ENCODE measurements at places on chromosomes 1 and 21.

DNA sequence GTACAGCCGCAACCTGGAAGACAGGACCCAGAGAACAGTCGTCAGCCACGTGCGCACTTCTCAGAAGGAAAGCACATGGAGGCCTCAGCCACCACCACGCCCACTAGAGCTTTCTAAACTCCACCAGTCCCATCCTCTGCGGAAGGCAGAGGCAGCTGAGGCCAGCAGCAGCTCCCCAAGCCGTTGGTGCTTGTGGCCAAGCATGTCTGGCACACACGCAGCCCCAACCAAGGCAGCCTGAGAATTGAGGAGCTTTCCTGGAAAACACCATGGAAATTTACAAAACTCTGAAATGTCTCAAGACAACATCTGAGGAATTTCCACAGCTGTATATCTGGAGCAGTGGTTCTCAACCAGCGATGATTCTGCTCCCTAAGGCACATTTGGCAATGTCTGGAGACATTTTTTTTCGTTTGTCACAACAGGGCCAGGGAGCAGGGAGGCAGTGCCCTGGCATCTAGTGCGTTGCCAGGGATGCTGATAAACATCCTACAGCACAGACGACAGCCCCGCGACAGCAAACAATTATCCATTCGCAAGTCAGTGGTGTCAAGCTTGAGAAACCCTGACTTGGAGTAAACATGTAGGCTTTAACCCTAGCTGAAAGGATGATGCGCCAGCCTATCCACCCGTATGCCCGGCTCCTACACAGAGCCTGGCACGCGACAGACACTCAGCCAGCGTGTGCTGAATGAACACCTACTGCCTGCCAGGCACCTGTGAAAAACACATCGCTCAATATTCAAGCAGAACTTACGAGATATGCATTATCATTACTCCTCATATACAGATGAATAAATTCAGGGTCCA is 24.7 kb downstream of the NPHP4 start:
- DNase-seq = peak; percentile 75

DNA sequence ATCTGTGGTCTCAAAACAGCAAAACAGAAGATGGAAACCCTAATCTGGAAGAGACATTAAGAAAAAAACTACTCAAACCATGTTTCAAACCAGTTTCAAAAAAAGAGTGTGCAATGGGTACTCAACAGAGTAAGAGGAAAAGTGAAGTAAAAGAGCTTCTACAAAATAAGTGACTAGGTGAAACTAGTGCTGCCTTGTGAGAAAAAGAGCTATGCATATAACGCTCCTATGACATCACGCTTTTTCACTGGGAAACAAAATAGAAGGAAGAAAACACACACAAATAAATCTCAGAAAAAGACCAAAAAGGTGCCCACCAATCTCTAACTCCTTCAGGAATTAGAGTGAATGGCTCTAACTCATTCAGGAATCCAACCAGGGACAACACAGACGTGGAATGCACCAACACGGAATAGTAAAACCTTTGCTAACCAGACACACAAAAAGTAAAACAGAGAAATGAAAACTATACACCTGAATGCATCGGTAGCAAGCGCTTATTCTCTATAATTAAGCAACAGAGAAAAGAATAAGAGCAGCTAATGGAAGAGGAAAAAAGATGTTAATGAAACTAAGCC is 1.3 kb downstream of the FOXJ3 start:
- DNase-seq = peak; percentile 4

DNA sequence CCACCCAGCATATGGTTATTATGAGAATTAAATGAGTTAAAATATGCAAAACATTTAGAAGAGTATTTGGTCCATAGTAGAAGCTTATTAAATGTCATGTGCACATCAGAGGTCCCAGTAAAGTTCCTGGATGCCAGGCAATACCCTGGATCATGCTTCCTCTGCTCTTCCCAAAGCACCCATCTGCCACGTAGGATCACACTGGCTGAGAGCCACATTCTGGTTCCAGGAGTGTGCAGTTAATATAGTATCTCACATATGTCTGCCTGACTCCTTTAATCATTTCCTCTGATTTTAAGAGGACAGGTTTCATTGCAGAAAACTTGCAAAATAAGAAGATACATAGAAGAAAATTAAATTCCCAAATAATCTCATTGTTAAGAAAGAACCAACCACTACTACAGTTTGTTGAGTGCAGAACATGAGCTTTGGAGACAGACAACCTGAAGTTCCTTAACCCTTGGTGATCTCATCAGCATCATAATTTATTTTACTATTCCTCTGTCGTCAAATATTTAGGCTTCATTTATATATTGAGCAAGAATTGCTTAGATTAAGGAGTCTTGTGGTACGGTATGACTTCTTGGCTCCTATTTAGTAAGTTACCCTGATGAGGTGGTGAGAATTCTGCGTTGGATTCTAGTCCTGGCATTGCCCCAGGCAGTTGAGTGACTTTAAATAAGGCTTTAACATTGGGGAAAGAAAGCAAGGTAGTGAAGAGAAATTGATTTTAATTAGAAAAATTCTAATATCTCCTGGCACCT is 12.3 kb downstream of the SGIP1 start:
- no peak for DNase-seq

- no peak for DNase-seq
Measured at GRCh38 chr1:241593186-241593585, 47.0 kb downstream of the CHML start.
